ENCODE measurements at places on chromosomes 5 and 9. TPM values are rescaled to one million over a fixed set of nuclear protein-coding genes. Genes with fewer than 3 reads are reported as not detected.

The PTGDS gene
- total RNA-seq, result 2.0 TPM

The EQTN gene
- not detected for total RNA-seq

The CDKN2B gene
- 8.8 TPM for total RNA-seq

The PCDHA1 gene
- total RNA-seq, result 0.06 TPM

The PCDHGA9 gene
- 0.64 TPM for total RNA-seq

DNA sequence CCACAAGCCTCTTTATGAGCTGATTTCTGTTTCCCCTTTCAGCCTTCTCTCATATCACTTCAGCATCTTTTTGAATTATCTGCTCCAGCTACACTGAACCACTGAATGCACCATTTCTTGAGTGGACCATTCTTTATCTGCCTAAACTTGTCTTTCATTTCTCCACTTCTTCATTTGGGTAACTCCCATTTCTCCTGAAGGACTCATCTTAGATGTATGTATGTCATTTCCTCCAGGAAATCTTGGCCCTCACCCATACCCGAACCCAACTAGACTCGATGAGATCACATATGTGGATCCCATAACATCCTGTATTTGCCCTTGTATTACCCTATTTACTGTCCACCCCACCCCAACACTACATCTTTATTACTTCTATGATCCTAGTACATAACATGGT is 249.8 kb downstream of the KIF4B start:
- no peak for DNase-seq

Data from LHCN-M2 (cell line).